ENCODE measurements at places on chromosomes 6 and 20. TPM values are rescaled to one million over a fixed set of nuclear protein-coding genes. Genes with fewer than 3 reads are reported as not detected.
A peak's percentile ranks its signal among the peaks of the same experiment; 100 is the strongest.

DNA sequence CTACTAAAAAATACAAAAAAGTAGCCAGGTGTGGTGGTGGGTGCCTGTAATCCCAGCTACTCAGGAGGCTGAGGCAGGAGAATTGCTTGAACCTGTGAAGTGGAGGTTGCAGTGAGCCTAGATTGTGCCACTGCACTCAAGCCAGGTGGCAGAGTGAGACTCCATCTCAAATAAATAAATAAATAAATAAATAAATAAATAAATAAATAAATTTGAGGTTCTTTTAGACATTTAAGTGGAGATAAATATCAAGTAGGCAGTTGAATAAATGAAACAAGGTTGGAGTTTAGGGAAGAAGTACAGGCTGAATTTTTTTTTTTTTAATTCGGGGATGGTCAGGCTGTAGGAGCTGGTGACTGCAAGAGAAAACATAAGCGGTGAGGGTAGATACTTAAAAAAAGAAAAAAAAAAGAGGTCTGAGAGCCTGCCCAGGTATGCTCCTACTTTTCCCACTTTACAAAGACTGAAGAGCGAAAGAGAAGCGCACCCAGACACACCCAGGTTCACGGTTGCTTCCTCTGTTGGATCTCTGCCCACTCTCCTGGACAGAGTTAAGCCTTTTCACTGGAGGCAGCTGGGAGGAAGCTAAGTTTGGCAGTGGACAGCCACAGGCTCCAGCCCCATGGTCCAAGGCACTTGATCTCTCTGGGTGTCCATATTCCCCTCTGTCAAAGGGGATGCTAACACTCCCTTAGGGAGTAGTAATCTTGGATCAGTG lies 100.9 kb upstream of the PRDM1 start:
- DNase-seq, result no peak

- DNase-seq, result no peak
Observed at GRCh38 chr20:4787069-4787468, 65.4 kb downstream of the PRND start.

GRCh38 chr20:57425150-57426013 lies 34.2 kb downstream of the RBM38 start:
- DNase-seq, result no peak

GRCh38 chr20:13546497-13547131 lies 92.1 kb downstream of the TASP1 start:
- DNase-seq, result peak; percentile 50

DNA sequence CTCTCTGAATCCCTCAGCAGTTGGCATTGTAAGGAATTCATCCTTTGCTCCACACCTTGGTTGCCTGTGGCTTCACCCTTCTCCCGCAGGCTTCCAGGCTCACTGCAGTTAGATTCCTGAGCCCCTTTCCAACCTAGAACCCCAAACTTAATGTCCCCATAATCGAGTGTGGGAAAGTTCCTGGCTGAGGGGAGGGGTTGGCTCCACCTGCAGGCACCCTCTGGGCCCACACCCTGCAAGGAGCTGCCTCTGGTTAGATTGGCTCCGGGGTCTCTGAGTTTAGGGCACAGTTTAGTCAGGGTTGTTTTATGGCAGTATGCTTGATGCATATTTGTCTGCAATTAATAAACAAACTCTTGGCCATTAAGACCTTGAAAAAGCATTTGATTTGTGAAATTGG lies 63.4 kb downstream of the MTHFD1L start:
- no peak for DNase-seq

DNA sequence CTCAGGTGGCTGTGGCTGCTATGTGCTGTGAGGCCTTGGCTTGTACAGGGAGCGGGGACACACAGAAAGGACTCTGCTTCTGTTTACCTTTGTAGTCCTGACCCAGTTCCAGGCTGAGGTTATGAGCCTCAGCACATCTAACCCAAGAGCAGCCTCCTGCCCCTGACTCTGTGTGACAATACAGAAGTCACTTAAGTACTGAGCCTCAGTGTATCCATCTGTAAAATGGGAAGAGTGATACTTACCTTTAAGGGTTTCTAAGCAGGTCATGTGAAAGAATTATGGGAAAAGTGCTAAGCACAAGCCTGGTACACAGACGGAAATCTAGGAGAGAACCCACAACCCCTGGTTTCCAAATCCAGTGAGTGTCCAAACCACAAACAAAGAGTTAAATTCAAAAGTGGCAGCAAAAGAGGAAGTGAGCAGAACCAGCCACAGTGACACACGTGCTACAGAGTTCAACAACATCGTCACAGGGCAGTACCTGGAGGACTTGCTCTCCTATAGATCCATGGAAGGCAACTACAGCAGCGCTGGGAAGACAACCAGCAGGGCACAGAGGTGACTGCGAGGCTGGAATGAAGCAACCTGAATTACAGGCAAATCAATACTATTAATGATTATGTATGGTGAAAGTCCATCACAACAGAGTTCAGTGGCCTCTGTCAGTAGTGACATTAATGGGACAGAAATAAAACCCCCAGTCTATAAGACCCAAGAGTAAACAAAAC lies 12.5 kb downstream of the TRIM26 start:
- no peak for DNase-seq

DNA sequence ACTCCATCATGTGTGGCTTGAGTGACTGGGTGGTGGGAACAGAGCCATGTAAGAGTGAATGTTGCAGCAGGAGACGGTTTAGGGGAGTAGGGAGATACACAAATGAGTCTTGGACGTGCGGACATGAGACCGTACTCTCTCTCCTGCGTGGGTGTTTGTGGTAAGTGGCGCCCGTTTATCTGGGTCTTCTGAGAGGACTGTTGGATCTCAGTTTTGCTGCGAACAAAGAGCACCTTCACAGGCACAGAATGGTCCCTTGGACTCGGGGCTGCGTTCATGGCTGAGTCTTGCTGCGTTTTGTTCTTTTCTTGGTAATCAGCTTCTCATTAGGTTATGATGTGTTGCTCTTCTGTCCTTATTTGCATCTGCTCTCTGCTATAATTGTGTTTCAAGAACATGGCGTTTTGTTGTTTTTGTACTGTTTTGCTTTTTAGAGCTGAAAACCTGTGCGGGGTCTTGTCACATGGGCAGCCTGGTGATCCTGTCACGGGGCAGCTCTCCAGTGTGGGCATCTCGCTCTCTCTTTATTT lies 28.5 kb downstream of the STK35 start:
- DNase-seq, result peak; percentile 42

SNRPB gene
- total RNA-seq, result 1,118 TPM

TRIM15 gene
- not detected for total RNA-seq

GPX5 gene
- not detected for total RNA-seq

PPP1R14C gene
- not detected for total RNA-seq
